ENCODE measurements at places on chromosomes 7 and 10.

DNA sequence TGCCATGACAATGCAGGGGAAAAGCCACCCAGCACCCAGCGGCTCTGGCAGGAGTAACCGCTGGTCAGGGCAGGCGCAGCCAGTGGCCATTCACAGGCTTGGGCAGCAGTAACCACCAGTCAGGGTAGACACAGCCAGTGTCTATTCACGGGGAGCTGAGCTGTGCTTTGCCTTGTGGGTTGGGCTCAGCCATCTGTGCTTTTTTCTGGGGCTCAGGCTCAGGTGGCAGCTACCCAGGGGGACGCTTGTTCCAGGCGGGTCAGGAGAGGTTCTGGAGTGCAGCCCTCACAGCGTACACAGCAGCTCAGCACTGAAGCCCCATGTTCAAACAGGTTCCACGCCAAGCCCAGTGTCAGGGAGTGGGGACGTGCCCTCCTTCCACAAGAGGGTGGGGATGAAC is 28.5 kb downstream of the FOXL3 start:
- no peak for DNase-seq

- DNase-seq, result no peak
These were observed 94.0 kb downstream of the MMRN2 start for GRCh38 chr10:86863484-86863842.

- DNase-seq, result no peak
These were observed 88.1 kb upstream of the FAM3C start for GRCh38 chr7:121484089-121484763.

GRCh38 chr10:116183733-116184511 is 89.1 kb downstream of the GFRA1 start:
- no peak for DNase-seq

- DNase-seq, result no peak
These were observed 196.5 kb upstream of the PRPS1L1 start for GRCh38 chr7:18224138-18224537.

DNA sequence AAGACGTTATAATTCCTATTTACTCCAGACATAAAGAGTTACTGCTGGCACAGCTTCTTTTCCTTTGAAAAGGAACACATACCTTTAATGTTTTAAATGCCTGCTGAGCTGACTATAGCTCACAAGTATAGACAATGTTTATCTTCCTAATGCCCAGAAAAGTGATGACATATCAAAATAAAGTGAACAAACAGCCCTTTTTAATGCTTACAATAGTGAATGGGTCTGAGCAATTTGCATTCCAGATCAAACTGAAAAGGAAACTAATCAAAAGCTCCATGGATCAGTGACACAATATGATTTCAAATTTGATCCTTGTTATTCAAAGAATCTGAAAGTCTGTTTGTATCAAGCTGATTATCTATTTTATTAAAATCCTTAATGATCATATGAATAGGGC is 233.6 kb upstream of the SEMA3E start:
- no peak for DNase-seq

DNA sequence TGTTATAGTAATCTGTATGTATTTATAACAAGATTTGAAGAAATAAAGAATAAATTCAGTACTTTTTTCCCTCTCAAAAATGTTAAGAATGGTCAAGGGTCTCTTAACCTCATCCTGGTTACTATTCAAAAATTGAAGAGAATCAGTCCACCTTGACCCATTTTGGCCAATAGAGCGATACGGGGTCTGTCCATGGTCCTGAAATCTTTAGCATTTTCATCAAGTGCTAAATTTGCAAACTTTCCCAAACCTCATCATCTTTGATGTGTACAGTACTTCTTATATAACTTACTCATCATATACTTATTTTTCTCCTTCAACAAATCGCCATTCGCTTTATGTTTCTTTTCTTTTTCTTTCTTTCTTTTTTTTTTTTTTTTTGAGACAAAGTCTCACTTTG is 23.6 kb downstream of the TMEM178B start:
- DNase-seq, result no peak

DNA sequence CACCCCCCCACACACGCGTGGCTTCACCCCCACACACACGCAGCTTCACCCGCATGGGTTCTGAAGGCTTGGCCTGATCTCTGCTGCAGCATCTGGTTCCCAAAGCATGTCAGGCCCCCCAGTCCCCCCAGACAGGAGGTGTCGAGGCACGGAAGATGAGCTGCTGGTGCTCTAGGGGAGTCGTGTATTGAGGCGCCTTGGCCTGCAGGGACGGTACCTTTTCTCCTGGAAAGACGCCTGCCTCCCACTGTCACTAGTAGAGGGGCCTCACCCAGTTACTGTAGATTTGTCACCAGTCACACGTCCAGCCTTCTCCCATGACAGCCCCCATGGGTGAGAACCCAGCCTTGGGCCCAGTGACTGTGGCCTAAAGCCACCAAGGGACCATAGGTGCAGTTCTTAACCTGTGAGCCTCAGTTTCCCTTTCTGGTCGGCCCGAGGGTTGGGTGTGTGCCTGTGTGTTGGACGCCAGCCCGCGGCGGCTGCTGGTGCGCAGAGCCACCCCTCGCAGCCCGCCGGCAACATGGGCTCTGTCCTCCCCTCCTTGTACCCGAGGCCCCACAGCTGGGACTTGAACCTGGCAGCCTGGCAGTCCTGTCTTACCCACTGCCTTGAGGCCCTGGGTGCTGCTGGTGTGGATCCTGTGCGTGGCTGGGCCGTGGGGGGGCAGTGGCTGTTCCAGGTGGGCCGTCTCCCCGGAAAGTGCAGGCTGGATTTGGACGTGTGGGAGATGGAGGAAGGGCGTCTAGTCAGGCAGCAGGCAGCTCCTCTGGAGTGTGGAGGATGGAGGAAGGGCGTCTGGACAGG is 81.7 kb downstream of the NKX6-2 start:
- DNase-seq, result no peak

- DNase-seq, result no peak
These were observed 2.8 kb upstream of the GAL3ST4 start for GRCh38 chr7:100171087-100171681.

- DNase-seq, result no peak
These were observed 177.0 kb upstream of the AKR1E2 start for GRCh38 chr10:4648999-4649398.

DNA sequence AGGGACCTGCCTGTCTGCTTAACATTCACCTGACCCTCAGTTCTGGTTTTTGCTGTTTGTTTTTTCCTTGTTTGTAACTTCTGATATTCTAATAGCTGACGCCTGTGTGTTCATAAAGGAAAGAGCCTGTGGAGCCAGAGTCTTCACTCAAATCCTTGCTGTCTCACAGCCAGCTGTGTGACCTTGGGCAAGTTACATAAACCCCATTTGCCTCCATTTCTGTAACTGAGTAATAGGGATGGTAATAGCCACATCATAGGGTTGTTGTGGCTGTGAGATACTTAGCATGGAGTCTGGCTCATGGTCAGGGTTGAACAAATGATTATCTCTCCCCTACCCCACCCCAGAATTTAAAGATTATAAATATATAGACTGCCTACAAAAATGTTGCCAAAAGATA is 27.0 kb downstream of the WBP1L start:
- DNase-seq, result no peak

- no peak for DNase-seq
These were observed 20.7 kb downstream of the MET start for GRCh38 chr7:116692401-116693308.

GRCh38 chr7:22150221-22150620 is 204.5 kb upstream of the CDCA7L start:
- DNase-seq, result no peak

DNA sequence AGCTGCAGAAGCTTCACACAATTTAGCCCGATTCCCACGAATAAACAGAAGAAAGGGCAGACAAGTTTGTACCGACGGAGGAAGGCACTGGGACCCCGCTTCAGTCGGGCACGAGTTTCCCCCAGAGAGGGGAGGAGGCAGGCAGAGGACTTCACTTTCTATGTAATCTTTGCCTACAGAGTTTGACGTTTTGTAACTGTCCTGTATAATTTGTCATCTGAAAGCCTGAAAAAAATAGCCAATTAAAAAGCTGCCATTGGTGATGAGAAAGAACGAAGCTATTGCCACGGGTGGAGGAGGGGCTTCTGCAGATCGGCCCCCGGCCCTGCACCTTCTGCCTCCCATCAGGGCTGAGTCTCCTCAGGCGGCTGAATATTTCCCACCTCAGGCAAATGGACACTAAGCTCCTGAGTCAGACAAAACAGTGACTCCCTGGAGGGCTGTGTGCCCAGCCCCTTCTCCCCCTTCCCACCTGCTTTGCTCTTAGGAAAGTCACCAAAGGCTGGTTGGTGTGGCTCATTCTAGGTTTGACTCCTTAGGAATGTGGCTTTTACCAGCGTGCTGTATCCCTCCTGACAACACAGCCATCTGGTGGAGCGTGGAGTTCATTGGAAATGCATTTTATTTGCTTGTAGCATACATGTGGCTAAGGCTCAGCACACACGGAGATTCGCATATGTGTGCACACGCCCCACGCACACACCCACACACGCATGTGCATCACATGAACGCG is 117.4 kb downstream of the VIPR2 start:
- DNase-seq, result no peak

- no peak for DNase-seq
These were observed 62.5 kb upstream of the CAPZA2 start for GRCh38 chr7:116799916-116800315.

GRCh38 chr10:3527869-3528268 is 257.1 kb downstream of the KLF6 start:
- no peak for DNase-seq

- peak; percentile 83 for DNase-seq
These were observed at the start of gene CBX3 for GRCh38 chr7:26201247-26202018. TSS of gene CBX3 (plus strand) at chr7:26201745. CDS start at chr7:26202999, 1,254 bp downstream.

DNA sequence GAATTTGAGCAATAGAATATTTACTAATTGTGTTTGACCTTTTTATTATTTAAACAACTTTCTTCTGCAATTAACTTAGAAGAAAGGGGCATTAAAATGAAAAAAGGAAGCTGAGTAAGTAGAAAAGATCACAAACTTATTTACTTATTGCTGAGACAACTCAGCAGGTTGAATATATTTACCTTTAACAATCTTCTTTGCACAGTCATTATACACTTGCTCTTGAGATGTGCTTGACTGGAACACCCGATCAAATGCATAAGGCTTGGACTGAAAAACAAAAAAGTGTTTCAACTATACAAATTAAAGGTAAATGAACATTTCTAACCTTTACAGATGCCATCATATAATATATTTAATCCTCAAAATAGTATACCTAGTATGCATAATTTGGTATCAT is 7.9 kb downstream of the KIF5B start:
- no peak for DNase-seq

DNA sequence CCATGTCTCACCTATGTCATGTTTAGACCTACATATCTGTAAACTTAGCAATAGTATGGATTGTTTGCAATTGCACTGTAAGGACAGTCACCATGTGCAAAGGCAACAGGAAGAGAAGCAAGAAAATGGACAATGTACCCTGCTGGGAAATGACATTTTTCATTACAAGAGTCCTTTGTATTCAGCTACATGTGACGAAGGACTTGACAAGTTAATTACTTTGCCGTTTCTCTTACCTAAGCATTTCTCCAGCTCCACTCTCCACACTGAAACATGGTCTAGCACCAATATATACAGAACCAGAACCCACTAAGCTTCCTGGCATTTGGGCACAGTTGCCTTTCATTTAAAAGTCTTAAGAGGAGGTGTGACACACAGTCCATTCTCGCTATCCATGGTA is 76.6 kb upstream of the PFKP start:
- DNase-seq, result no peak

- no peak for DNase-seq
These were observed 10.6 kb downstream of the TBRG4 start for GRCh38 chr7:45100761-45101480.

DNA sequence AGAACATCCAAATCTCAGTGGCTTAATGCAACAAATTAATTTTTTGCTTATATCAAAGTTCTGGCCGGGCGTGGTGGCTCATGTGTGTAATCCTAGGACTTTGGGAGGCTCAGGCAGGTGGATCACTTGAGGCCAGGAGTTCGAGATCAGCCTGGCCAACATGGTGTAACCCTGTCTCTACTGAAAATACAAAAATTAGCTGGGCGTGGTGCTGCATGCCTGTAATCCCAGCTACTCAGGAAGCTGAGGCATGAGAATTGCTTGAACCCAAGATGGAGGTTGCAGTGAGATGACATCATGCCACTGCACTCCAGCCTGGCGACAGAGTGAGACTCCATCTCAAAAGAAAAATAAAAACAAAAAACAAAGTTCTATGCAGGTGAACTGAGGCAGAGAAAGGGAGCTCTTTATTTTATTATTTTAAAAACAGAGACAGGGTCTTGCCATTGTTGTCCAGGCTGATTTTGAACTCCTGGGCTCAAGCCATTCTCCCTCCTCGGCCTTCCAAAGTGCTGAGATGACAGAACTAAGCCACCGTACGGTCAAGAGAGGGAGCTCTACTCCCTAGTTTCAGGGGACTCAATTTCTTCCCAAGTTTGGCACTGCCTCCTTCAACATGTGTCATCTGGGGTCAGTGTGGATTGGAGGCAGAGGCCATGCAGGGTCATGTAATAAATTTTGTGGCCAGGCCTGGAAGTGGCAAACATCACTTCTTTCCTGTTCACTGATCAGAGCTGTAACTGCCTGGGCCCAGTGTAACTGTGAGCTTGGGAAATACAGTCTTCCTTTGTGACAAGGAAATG is 2.4 kb downstream of the ADCK2 start:
- DNase-seq, result no peak

DNA sequence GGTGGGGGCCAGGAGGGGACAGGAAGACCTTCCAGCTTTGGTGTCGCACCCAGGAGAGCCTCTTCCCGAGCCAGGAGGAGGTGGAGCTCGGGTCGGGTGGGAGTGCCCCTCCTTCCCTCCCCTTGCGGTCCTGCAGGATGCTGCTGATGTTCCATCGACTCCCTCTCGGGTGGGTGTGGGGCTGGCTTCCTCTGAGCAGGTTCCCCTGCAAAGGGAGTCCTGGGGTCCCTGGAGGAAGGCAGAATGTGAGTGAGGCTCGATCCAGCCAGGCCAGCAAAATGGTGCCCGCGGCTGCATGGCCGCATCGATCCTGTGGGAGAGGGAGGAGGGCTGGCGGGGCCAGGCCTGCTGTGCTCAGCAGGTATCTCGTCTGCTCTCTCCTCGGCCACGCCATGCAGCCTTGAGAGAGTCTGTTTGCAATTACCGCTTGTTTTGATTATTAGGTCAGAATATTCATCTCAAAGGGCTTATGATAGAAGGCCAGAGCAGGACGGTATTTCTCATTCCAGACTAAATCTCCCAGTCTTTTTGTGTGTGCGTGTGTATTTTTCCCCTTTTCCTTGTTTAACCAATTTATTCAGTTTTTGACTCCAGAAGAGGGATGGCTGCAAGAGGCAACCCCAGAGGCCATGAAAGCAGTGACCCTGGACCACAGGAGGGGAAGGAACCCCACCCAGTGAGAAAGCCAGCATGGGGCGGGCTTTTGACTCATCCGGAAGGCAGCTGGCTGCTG is 137.3 kb upstream of the ZMIZ1 start:
- no peak for DNase-seq

- DNase-seq, result no peak
These were observed 103.4 kb downstream of the WNT2 start for GRCh38 chr7:117219485-117219884.

DNA sequence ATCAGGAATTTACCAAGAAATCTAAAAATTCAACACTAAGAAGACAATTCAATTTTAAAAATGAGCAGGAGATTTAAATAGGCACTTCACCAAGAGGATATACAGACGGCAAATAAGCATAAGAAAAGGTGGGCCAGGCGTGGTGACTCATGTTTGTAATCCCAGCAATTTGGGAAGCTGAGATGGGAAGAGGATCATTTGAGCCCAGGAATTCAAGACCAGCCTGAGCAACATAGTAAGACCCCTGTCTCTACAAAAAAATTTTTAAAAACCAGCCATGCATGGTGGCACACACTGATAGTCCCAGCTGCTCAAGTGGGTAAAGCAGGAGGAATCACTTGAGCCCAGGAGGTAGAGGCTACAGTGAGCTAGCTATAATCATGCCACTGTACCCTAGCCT is 3.5 kb upstream of the AKR1D1 start:
- DNase-seq, result no peak

Measured in stimulated activated CD4-positive, alpha-beta T cell treated with anti-CD3 and anti-CD28 coated beads, Interleukin-2, amount 100 ng/mL, for 48 hours (primary cell).